ELR (cell line): ENCODE measurements at places on chromosomes 7 and 10.

DNA sequence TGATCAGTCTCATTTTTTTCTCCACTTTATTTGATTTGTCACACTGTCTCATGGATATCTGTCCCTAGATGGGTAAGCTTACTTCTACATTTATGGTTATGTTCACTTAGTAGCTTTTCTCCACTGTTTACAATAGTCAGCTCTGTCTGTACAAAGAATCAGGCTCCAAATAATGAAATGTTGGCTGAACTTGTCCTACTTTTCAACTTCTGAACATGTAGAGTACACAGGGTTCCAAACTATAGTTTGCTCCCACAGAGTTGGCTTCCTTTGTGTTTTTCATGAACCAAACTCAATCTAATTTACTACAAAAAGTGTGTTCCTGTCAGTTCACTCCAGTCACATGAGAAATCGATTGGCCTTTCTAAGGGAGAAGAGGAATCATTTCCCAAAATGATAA lies 175.0 kb downstream of the CCDC71L start:
- no peak for DNase-seq

DNA sequence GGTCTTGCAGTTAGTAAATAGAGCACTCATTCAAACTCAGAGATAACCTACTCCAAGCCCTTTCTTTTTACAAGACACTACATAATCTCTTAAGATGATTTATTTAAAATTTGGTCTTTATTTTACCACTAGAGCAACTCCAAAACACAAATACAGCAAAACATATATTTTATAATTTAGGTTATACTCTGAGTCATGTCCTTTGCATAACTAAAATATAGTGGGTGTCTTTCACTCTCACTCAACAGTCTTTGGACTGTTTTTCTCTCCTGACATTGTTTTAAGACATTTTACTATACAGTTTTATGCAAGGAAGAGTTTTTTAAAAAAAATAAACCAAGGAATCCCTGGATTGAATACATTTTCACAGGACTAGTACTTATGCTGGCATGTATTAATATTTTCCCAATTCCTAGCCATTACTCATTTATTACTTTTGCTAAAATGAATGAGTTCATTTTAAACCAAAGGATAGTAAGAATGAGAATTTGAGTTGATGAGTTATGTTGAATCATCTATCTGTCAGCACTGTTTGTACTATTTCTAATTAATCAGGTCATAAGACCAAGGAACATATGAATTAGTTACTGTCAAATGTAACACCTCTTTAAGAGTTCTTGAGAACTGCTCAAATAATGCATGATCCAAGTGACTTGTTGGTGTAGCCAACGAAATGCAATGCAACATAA lies 303.1 kb upstream of the FZD1 start:
- peak; percentile 19 for DNase-seq

DNA sequence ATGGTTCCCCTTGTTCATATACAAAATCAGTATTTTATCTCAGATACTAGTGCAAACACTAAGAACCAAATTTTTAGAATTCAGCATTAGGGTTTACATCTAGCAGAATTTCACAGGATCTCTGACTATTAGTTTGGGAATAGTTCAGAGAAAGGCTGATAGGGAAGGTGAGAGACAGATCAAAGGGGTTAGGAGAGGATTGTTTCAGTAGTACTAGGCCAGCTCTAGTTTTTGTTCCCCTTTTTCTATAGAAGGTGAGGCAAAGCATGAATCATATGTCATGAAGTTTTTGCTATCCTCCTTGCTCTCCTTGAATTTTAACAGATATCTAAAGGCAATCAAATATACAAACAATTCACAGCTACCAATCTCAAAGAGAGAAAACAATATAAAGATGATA lies 26.1 kb upstream of the CTNNA3 start:
- DNase-seq: no peak

DNA sequence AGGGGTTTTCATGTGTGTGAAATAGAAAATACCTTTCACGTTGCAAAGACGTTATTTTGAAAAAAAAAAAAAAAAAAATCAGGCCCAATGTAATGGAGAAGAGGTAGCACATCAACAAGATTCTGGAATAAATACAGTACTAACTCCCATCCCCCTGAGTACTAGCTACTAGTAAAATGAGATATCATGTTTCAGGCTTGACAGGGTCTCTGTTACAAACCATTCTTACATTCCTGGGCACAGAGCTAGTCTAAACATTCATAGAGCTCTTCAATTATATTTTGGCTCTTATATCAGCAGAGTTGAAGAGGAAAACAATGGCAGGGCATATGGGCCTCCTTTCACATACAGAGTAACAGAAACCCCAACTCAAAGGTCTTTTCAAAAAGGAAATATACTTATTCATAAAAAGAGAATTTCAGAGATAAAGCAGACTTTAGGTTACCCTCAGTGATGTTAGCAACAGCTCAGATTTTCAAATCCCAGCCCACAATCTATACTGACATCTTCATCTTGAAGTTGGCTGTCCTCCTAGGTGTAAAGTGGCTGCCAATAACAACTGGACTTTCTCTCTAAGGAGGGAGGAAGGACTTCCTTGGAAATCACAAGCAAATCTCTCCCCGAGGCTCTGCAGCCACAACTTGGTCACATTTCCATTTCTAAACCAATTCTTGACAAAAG lies 18.6 kb downstream of the C7orf33 start:
- DNase-seq: no peak

DNA sequence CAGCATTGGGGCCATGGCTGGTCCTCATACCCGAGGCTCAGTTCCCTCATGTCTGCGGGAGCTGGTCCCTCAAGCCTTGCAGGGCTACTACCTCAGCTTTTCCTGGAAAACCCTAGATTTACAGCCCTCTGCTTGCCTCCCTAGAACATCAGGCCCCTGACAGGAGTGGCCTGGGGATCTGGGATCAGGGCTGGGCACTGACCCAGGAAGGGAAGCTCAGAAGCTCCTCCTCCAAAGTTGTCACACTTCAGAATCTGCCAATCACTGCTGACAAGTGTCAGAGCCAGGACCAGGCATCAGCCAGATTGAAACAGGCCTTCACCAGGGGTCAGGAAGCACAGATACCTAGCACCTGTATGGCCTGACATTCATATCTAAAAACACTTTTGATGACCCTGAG lies 115.2 kb downstream of the GRID1 start:
- no peak for DNase-seq

DNA sequence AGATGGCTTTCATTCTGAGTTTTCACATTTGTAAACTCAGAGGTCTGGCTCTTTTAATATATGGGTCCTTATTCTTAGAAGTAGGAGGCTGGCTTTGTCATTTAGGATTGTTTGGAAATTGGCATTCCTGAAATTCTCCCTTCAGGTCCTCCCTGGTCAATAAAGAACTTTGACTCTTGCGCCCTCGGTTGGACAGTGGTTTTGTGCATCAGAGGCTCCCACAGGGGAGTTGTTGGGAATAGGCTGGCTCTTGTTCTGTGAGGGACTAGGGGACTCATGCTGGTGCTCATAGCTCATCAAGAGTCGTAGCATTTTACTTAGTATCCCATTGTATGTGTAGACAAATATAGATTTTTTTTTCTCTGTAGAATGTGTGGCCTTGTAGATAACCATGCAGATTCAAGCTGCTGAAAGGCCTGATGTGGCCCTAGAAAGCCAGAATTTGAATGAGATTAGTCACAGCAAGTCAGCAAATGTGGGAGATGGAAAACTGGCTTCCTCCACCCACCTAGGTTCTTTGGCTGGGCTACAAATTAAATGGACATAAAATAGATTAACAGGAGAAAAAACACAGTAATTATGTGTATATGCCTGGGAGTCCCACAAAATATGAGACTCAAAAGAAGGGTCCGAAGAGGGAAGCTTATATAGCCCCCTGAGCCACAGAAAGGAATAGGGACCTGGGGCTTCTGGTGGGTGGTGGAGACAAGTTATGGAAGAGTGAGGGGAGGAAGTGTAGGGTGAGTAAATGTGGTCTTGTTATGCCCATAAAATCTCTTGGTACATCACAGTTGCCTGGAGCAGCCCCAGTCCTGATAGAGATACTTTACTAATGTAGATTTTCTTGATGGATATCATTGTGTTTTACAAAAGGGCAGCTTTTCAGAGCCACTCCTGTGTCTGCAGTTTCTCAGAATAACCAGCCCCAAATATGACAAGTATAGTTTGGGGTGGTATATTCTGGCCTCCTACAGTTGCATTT lies 94.6 kb upstream of the BTBD16 start:
- DNase-seq: peak; percentile 48

GRCh38 chr7:116776610-116777289 lies 85.6 kb upstream of the CAPZA2 start:
- peak; percentile 93 for DNase-seq

- DNase-seq: no peak
Observed at GRCh38 chr10:47114680-47115186, 185.3 kb upstream of the GDF10 start.

- no peak for DNase-seq
Observed at GRCh38 chr7:155107126-155107525, 37.0 kb downstream of the HTR5A start.

DNA sequence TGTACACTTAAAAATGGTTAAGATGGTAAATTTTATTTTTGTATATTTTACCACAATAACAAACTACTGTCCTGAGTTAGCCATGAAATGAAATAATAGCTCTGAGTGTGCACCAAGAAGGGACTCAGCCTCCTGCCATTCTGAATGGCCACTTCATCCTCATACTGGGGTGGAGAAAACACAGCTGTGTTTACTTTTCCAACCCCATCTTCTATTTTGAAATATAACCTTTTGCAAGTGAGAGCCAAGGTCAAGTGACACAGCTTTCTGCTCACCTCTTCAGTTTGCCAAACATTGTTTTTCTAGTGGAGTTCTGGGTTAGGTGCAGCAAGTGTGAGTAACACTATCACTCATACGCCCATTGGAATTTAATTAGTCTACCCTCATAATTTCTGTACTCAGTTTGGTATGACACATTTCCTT lies 107.4 kb upstream of the GLCCI1 start:
- peak; percentile 61 for DNase-seq

DNA sequence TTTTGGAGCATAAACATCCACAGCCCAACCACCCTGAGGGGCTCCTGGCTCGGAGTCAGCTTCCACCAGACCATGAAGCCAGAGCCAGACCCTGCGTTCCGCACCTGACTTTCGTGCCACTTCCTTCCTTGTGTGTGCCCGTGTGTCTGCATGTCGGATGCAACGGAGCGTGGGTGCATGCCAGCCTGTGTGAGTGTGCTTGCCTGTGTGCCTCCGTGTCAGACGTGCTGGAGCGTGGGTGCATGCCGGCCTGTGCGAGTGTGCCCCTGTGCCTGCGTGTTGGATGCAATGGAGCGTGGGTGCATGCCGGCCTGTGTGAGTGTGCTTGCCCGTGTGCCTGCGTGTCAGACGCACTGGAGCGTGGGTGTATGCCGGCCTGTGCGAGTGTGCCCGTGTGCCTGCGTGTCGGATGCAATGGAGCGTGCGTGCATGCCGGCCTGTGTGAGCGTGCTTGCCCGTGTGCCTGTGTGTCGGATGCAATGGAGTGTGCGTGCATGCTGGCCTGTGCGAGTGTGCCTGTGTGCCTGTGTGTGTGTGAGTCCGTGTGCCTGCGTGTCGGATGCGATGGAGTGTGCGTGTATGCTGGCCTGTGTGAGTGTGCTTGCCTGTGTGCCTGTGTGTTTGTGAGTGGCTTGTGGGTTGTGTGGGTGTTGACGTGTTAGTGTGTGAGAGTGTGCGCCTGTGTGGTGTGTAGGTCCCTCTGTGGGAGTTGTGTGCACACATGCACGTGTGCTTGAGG lies 28.1 kb upstream of the KNDC1 start:
- DNase-seq: no peak

- peak; percentile 7 for DNase-seq
Observed at GRCh38 chr7:130732980-130733930, 752 bp downstream of the KLF14 start.

GRCh38 chr7:90560730-90561129 lies 35.4 kb upstream of the CDK14 start:
- no peak for DNase-seq
